Neural progenitor cell (in vitro differentiated cells): ENCODE measurements at places on chromosomes 1 and 21. TPM values are rescaled to one million over a fixed set of nuclear protein-coding genes. Genes with fewer than 3 reads are reported as not detected.

LAD1 gene
- 0.34 TPM in 1 of 2 replicates, not detected in the other for total RNA-seq

COA7 gene
- total RNA-seq: 10.9 and 13.0 TPM in 2 replicates

CLCA1 gene
- not detected in 2 replicates for total RNA-seq

CCDC181 gene
- 10.2 and 13.2 TPM in 2 replicates for total RNA-seq

SPRR1B gene
- not detected in 2 replicates for total RNA-seq

PPM1J gene
- total RNA-seq: 1.8 and 2.7 TPM in 2 replicates

MRAP gene
- total RNA-seq: not detected in 2 replicates

HLX gene
- total RNA-seq: 0.12 TPM in 1 of 2 replicates, not detected in the other

PARS2 gene
- 5.4 and 11.0 TPM in 2 replicates for total RNA-seq

RNU11 gene
- not detected in 2 replicates for total RNA-seq

IQCC gene
- 5.6 and 5.8 TPM in 2 replicates for total RNA-seq

PBX1 gene
- 75.0 and 91.1 TPM in 2 replicates for total RNA-seq

GREM2 gene
- total RNA-seq: not detected in 2 replicates

SPRR4 gene
- total RNA-seq: not detected in 2 replicates

TMEM61 gene
- not detected in 2 replicates for total RNA-seq

DNA sequence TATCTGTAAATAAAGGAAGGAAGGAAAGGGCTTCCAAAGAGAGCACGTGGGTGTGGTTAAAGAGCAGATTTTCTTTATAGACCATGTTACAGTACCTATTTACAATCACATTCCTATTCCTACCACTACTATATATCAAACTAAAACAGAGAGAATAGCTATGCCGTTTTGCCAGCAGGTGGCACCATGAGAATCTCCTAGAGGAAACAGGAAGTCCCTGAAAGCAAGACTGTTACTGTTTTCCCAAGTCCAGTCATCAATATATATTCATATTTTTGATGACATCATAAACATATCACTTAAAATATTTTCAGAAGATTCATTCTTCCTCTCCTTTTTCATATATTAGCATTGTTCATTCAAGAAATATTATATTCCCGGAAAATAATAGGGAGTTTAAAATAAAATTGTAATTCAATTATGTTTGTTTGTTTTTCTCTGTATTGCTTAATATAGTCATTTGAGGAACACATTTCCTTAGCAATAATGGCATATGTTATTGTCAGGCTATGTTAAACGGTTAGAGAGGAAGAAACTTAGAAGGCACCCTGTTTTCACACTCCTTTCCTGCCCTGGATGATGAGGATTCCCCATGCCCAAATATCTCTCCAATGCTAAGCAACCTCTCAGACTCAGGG, 6.6 kb downstream of the CCDC190 start:
- H3K4me1 ChIP-seq: peaks cover 7% of the 10 kb centered on the region
- no peaks in the 10 kb centered on the region for H3K36me3 ChIP-seq
- no peaks in the 10 kb centered on the region for H3K27me3 ChIP-seq
- DNase-seq: peak; percentile 65

GRCh38 chr1:92502247-92502646, 15.5 kb upstream of the GFI1 start:
- no peak overlapping the region for H3K4me3 ChIP-seq
- H3K4me1 ChIP-seq: no peaks in the 10 kb centered on the region
- no peak for DNase-seq
- no peaks in the 10 kb centered on the region for H3K27me3 ChIP-seq
- no peaks in the 10 kb centered on the region for H3K36me3 ChIP-seq
- no peak overlapping the region for H3K27ac ChIP-seq

DNA sequence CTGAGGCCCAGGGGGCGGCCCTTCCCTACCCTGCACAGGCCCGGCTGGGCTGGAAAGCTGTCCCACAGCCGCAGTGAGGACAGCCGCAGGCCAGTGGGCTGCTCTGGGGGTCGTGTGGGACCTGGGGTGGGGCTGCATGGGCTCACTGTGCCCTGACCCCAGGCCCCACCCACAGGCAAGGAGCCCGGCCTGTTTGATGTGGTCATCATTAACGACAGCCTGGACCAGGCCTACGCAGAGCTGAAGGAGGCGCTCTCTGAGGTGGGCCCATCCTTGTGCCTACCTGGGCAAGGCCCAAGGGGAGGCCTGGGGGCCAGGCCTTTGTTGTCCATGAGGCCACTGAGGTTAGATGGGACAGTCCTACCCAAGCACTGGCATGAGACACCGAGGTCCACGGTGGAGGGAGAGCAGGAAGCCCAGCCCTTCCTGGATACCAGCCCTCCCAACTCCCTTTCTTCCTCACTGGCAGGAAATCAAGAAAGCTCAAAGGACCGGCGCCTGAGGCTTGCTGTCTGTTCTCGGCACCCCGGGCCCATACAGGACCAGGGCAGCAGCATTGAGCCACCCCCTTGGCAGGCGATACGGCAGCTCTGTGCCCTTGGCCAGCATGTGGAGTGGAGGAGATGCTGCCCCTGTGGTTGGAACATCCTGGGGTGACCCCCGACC, 1.4 kb upstream of the GJC2 start:
- no peak overlapping the region for H3K4me3 ChIP-seq
- H3K36me3 ChIP-seq: no peaks in the 10 kb centered on the region
- H3K4me1 ChIP-seq: peaks cover 14% of the 10 kb centered on the region
- no peak for DNase-seq

GRCh38 chr1:155033524-155033923, at the start of the genes DCST1 and DCST2:
Gene DCST1, plus strand, starts transcription at chr1:155033824. Its CDS starts 213 bp downstream, at chr1:155034037.
Gene DCST2, minus strand, starts transcription at chr1:155033781. Its CDS starts 80 bp downstream, at chr1:155033701.
- DNase-seq: no peak
- no peak within 1 kb of the TSS for H3K4me3 ChIP-seq
- no peaks in the 10 kb centered on the region for H3K27me3 ChIP-seq

- no peak for DNase-seq
- H3K4me3 ChIP-seq: no peak overlapping the region
- H3K36me3 ChIP-seq: peaks cover 6% of the 10 kb centered on the region
- H3K27me3 ChIP-seq: no peaks in the 10 kb centered on the region
- peaks cover 5% of the 10 kb centered on the region for H3K4me1 ChIP-seq
- peak overlapping the region; percentile 34 for H3K27ac ChIP-seq
Measured at GRCh38 chr1:225548140-225548857, 104.6 kb downstream of the ENAH start.

GRCh38 chr1:155195201-155196102, 12.2 kb downstream of the THBS3 start:
- no peak for DNase-seq
- no peaks in the 10 kb centered on the region for H3K27me3 ChIP-seq
- H3K4me3 ChIP-seq: peak overlapping the region; percentile 85
- H3K27ac ChIP-seq: peak overlapping the region; percentile 86
- peaks cover 28% of the 10 kb centered on the region for H3K4me1 ChIP-seq

DNA sequence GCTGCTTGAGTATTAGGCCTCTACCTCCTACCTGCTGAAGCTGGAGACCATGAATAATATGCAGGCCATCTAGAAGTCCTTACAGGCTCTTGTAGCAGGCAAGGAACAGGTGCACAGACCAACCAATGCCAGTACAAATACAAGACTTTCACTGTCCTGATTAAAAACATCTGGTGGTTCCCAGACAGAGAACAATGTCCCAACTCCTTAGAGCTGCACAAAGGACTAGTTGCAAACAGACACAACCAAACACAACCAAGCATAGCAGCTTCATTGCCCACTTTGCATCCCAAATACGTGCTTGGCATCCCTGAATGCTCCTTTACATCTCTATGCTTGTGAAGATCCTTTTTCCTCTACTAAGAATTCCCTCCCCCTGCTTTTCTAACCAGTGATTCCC, 98.1 kb upstream of the CXADR start:
- no peak overlapping the region for H3K27ac ChIP-seq
- peaks cover 20% of the 10 kb centered on the region for H3K4me1 ChIP-seq
- no peak for DNase-seq
- no peak overlapping the region for H3K4me3 ChIP-seq
- no peaks in the 10 kb centered on the region for H3K27me3 ChIP-seq

DNA sequence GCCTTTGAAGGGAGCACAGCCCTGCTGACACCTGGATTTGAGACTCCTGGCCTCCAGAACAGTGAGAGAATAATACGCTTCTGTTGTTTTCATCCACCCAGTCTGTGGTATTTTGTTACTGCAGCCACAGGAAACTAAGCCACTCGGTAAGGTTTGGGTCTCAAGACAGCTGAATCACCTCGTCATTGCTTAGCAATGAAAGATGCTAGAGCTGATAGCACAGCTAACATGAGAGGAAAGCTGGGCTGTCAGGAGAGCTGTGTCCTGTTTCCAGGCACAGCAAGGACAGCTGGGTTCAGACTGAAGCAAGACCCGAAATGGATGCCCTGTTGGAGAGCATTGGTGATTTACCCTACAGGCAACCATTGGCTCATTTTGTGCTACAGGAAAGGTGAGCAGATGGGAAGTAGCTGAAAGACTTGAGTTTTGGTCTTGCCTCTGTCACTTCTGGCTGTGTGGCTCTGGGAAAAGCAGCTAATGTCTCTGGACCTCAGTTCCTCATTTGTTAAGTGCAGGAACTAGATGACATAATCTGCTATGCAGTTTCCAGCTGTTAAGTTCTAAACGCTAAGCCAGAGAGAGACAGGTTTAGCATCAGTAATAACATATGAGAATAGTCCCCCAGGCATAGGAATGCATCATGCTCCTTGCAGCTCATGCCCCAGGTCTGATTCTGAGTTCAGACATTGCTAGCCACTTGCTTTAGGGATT, 58.0 kb downstream of the CLIC6 start:
- no peak for DNase-seq
- H3K4me3 ChIP-seq: no peak overlapping the region
- H3K36me3 ChIP-seq: no peaks in the 10 kb centered on the region
- H3K27ac ChIP-seq: no peak overlapping the region
- no peaks in the 10 kb centered on the region for H3K4me1 ChIP-seq

DNA sequence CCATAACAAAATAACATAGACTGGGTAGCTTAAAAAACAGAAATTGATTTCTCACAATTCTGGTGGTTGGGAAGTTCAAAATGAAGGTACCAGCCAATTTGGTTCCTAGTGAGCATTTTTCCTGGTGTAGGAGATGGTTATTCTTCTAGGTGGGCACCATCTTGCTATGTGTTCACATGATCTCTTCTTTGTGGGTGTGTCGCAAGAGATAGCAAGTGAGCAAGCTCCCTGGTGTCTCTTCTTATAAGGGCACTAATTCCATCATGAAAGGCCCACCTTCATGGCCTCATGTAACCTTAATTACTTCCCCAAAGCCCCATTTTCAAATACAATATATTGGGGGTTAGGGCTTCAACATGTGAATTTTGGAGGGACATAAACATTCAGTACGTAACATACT, 38.8 kb upstream of the ATP5PO start:
- H3K4me1 ChIP-seq: no peaks in the 10 kb centered on the region
- H3K27ac ChIP-seq: no peak overlapping the region
- DNase-seq: no peak
- no peak overlapping the region for H3K4me3 ChIP-seq

DNA sequence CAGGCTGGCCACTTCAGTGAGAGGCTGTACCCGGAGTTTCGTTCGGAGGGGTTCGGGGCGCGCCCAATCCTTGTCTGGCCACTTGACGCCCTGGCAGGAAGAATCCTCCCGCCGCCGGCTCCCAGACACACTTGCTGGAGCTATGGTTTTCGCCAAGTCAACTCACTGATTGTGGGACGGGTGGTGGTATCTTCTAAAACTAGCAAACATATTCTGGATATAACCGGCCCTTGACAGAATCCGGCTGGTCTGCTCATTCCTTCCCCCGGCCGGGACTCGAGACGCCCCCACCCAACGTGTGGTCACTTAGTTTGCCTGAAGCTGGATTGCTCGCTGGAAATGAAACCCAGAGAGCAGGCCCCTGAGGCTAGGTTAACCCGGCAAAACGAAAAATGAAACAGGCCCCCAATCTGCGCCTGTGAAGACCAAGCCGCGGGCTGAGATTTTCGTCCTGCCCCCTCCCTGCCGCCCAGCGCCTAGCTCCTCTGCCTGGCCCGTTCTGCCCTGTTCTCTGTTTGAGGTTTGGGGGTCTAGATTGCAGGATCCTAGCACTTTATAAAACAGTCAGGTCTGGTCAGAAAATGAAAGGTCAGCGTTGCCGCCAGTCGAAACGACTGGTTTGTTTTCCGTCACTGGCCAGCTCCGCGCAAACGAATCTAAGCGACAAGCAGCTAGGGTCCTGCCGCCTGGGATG, 4.6 kb downstream of the GFI1 start:
- DNase-seq: peak; percentile 59
- H3K27ac ChIP-seq: no peak overlapping the region
- peak overlapping the region; percentile 52 for H3K4me3 ChIP-seq
- H3K27me3 ChIP-seq: peaks cover 100% of the 10 kb centered on the region
- no peaks in the 10 kb centered on the region for H3K36me3 ChIP-seq
- H3K4me1 ChIP-seq: peaks cover 56% of the 10 kb centered on the region

GRCh38 chr21:44626673-44627143, at the start of gene KRTAP10-9:
Gene KRTAP10-9, plus strand, starts transcription at chr21:44627093. Its CDS starts 79 bp downstream, at chr21:44627172.
- H3K27ac ChIP-seq: no peak within 1 kb of the TSS
- H3K36me3 ChIP-seq: no peaks in the 10 kb centered on the region
- no peaks in the 10 kb centered on the region for H3K27me3 ChIP-seq
- no peak for DNase-seq

- H3K27ac ChIP-seq: peak overlapping the region; percentile 97
- peak overlapping the region; percentile 62 for H3K4me3 ChIP-seq
- no peaks in the 10 kb centered on the region for H3K27me3 ChIP-seq
- H3K36me3 ChIP-seq: no peaks in the 10 kb centered on the region
- peaks cover 26% of the 10 kb centered on the region for H3K4me1 ChIP-seq
- peak; percentile 88 for DNase-seq
Measured at GRCh38 chr1:154937085-154937987, 817 bp upstream of the PMVK start.

GRCh38 chr21:36608897-36609225, 90.1 kb upstream of the SIM2 start:
- peaks cover 3% of the 10 kb centered on the region for H3K4me1 ChIP-seq
- H3K4me3 ChIP-seq: no peak overlapping the region
- no peaks in the 10 kb centered on the region for H3K36me3 ChIP-seq
- no peak overlapping the region for H3K27ac ChIP-seq

GRCh38 chr1:179817056-179817455, 60.5 kb downstream of the TOR1AIP2 start:
- H3K27me3 ChIP-seq: peaks cover 38% of the 10 kb centered on the region
- DNase-seq: no peak
- peaks cover 12% of the 10 kb centered on the region for H3K4me1 ChIP-seq
- no peak overlapping the region for H3K4me3 ChIP-seq
- no peaks in the 10 kb centered on the region for H3K36me3 ChIP-seq

GRCh38 chr1:155529109-155529508, 33.5 kb downstream of the ASH1L start:
- no peaks in the 10 kb centered on the region for H3K27me3 ChIP-seq
- no peak for DNase-seq
- H3K4me3 ChIP-seq: no peak overlapping the region

GRCh38 chr1:229839800-229840199, 213.8 kb downstream of the URB2 start:
- H3K4me3 ChIP-seq: no peak overlapping the region
- no peaks in the 10 kb centered on the region for H3K4me1 ChIP-seq
- H3K27me3 ChIP-seq: no peaks in the 10 kb centered on the region
- no peak for DNase-seq
- no peak overlapping the region for H3K27ac ChIP-seq

- no peaks in the 10 kb centered on the region for H3K36me3 ChIP-seq
- peaks cover 30% of the 10 kb centered on the region for H3K4me1 ChIP-seq
- peak overlapping the region; percentile 28 for H3K4me3 ChIP-seq
- H3K27me3 ChIP-seq: no peaks in the 10 kb centered on the region
Measured at GRCh38 chr1:73065339-73066041, 783.2 kb upstream of the NEGR1 start.

- no peak overlapping the region for H3K4me3 ChIP-seq
- no peak for DNase-seq
- no peaks in the 10 kb centered on the region for H3K27me3 ChIP-seq
- H3K36me3 ChIP-seq: no peaks in the 10 kb centered on the region
Measured at GRCh38 chr1:184513966-184514365, 127.1 kb downstream of the C1orf21 start.

GRCh38 chr1:91851130-91852010, 34.6 kb downstream of the TGFBR3 start:
- no peaks in the 10 kb centered on the region for H3K36me3 ChIP-seq
- H3K4me1 ChIP-seq: peaks cover 2% of the 10 kb centered on the region
- no peak overlapping the region for H3K27ac ChIP-seq
- DNase-seq: no peak
- no peak overlapping the region for H3K4me3 ChIP-seq
- H3K27me3 ChIP-seq: no peaks in the 10 kb centered on the region
